DMS 273 treated with DMSO at 0.1 percent for 48 hours (cell line): ENCODE measurements at places on chromosomes 4 and X.

DNA sequence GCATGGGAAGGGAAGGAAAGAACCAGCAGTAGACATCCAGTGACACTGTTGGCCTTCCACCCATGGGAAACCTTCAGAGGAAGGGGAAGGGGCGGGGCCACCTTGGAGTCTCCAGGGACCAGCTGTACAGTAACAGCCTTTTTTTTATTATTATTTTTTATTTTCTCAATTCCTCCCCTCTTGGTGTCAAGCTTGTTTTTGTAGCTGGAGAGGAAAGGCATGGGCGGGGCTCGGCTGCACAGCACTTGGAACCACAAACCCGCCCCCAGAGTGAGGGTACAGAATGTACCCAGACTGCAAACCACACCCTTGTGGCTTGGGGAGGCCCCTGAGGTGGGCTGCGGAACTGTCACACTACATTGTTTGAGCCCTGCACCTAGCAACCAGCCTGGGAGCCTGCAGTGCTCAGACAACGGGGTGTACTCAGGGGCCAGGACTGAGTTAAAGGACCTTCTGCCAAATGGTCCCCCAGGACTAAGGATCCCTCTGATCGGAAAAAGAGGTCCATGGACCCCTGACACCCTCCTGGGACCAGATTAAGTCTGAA lies 45.7 kb downstream of the PRPS1 start:
- no peak for DNase-seq

- DNase-seq: peak; percentile 72
Observed at GRCh38 chrX:111837197-111837596, 38.8 kb upstream of the TRPC5OS start.

- DNase-seq: no peak
Observed at GRCh38 chr4:117385526-117385925, 300.1 kb upstream of the TRAM1L1 start.

DNA sequence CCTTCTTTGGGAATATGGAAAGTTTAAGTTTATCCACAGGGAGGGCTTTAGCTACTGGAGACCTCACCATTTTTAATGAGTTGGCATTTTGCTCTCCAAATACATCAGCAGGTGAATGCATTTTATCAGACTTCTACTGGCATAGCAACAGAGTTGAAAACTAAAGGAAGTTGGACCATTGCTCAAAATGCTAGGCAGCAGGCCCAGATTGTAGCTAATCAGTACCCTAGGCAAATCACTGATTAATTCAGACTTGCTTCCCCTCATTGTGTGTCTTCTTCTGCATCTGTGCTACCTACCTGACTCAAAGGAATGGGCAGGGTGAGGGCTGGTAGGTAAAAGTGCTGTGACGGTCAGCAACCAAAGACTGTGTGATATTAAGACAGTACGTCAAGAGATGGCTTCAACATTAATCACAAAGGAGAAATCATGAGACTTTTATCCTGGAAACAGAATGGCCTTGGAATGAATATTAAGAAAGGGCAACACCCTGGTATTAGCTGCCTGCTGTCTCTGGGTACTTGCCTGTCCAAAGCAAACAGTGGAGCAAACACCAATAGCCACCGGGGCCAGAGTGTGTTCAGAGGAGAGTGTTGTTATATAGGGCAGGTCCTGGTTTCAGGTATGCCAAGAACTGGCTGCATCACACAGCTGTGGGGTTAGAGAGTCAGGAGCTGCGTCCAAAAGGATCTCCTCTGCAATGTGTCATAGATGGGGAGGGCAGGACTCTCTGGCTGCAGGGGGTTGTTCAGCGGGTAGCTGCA lies 17.1 kb upstream of the SMIM20 start:
- DNase-seq: no peak

DNA sequence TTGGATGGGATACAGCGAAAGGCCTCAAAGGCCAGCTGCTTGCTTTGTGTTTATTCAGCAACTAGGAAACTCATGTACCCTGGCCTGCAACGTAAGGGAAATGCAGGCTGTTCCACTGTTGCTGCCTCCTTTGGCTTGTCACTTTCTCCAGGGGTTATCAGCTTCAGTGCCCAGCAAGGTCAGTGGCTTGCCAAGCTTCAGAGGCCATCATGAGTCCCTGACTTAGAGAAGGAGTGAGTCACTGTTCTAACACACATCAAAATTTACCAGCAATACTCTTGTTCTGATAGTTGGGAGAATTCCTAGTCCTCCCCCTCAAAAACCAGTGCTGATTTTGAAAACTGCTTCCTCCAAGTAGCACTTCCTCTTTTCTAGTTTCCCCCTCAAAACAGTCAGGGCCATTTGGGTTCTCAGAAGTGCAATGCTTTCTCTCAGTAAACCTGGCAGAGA lies 250.8 kb downstream of the ARHGAP24 start:
- no peak for DNase-seq
